Esophagus squamous epithelium (tissue), 5 donors: ENCODE measurements at places on chromosomes 2 and 18. TPM values are rescaled to one million over a fixed set of nuclear protein-coding genes. Genes with fewer than 3 reads are reported as not detected.

DCDC2C gene
- total RNA-seq = not detected

PMS1 gene
- total RNA-seq = 15.4 TPM

LRP2 gene
- not detected for total RNA-seq

ZFP36L2 gene
- 47.3 TPM for total RNA-seq

MREG gene
- total RNA-seq = 37.4 TPM

OBSL1 gene
- 20.5 TPM for total RNA-seq

TUBB8B gene
- 0.40 TPM for total RNA-seq

MYL1 gene
- not detected for total RNA-seq

- H3K27ac ChIP-seq = no peak overlapping the region
- H3K36me3 ChIP-seq = no peaks in the 10 kb centered on the region
- H3K27me3 ChIP-seq = no peaks in the 10 kb centered on the region
- H3K4me1 ChIP-seq = no peaks in the 10 kb centered on the region
- DNase-seq = no peak
Observed at GRCh38 chr2:215447673-215448081, 11.8 kb upstream of the FN1 start.

DNA sequence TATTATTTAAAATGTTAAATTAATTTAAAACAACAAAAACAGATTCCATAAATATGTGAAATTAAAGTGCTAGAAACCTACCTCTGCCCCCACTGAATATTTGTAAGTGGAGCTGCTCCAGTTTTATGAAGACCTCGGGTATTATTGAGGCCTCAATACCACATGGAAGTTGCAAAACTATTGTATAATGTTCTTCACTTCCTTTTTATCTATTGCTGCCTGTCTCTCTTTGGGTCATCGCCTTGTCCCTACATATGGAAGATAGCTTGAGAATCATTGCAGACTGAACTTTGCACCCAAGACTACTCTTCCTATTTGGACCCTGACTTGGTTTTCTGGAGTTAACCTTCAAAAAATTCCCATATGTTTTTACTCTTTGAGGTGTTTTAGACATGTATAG is 212.1 kb upstream of the NETO1 start:
- no peak for DNase-seq
- no peak overlapping the region for H3K4me3 ChIP-seq
- no peaks in the 10 kb centered on the region for H3K36me3 ChIP-seq
- H3K4me1 ChIP-seq = no peaks in the 10 kb centered on the region
- H3K27me3 ChIP-seq = no peaks in the 10 kb centered on the region

GRCh38 chr2:226489775-226490541 is 309.7 kb downstream of the IRS1 start:
- H3K36me3 ChIP-seq = no peaks in the 10 kb centered on the region
- no peak for DNase-seq
- H3K27me3 ChIP-seq = no peaks in the 10 kb centered on the region

DNA sequence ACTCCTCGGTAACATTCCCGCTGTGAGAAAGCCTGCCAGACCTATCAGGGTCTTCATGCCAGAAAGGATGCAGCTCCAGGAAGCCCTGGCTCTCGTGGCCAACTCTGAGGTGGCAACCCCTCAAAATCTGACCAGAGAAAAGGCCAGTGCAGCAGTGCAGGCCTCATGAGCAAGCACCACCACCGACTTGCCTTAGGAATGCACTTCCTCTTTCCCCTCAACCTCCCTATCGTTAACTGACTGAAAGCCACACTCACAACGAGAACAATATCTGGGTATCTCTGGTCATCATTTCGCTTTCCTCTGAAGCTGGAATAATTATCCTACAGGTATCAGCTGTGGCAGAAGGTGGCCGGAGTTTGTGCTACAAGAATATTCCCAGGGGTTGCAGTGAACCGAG is 101.4 kb upstream of the POU3F3 start:
- no peak overlapping the region for H3K27ac ChIP-seq
- no peak for DNase-seq
- H3K36me3 ChIP-seq = no peaks in the 10 kb centered on the region
- H3K4me1 ChIP-seq = no peaks in the 10 kb centered on the region
- no peaks in the 10 kb centered on the region for H3K27me3 ChIP-seq

DNA sequence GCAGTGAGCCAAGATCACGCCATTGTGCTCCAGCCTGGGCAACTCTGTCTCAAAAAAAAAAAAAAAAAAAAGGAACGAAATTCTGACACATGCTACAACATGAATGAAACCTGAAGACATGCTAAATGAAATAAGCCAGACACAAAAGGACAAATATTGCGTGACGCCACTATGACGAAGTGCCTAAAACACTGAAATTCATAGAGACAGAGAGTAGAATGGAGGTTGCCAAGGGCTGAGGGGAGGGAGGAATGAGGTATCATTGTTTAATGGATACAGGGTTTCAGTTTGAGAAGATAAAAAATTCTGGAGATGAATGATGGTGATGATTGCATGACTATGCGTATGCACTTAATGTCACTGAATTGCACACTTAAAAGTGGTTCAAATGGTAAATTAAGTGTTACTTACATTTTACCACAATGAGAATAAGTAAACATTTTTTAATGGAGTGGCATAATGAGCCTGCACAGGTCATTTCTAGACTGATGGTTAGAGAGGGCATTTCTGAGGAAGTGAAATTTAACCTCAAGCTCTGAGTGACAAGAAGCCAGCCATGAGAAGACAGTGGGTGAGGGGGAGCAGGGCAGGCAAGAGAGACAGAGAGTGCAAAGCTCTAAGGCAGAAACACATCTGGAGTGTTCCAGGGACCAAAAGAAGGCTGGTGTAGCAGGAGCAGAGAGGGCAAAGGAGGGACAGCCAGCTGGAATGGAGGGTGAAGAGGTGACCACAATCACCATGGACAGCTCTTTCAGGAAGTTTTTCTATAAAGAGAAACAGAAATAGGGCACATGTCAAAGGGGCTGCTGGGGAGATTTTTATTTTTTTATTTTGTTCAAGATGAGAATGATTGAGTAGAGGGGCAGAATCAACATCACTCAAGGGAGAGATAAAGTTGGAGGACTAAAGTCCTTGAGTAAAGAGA is 20.6 kb upstream of the EXOC6B start:
- H3K27me3 ChIP-seq = no peaks in the 10 kb centered on the region
- no peaks in the 10 kb centered on the region for H3K4me1 ChIP-seq
- H3K27ac ChIP-seq = no peak overlapping the region
- no peak for DNase-seq
- H3K4me3 ChIP-seq = no peak overlapping the region
- H3K36me3 ChIP-seq = no peaks in the 10 kb centered on the region

- no peaks in the 10 kb centered on the region for H3K36me3 ChIP-seq
- H3K4me1 ChIP-seq = peaks cover 38% of the 10 kb centered on the region
Observed at GRCh38 chr2:101729521-101730190, 32.1 kb downstream of the MAP4K4 start.

DNA sequence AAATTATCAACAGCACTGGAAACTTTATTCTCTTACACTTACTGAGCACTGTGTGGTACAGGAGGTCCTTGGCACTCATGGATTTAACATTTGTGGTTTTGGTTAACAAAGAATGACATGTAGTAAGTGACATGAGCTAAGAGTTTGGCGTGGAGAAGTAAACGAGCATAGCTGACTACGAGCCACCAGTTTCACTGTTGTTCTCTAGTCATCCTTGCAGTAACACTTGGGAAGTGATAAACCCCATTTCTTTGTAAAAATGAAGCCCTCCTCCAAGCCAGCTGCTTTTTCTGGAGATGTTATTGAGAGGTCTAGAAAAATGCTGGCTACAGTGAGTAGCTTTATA is 32.7 kb downstream of the QPCT start:
- no peaks in the 10 kb centered on the region for H3K27me3 ChIP-seq
- no peak for DNase-seq
- H3K4me1 ChIP-seq = peaks cover 16% of the 10 kb centered on the region
- no peaks in the 10 kb centered on the region for H3K36me3 ChIP-seq

DNA sequence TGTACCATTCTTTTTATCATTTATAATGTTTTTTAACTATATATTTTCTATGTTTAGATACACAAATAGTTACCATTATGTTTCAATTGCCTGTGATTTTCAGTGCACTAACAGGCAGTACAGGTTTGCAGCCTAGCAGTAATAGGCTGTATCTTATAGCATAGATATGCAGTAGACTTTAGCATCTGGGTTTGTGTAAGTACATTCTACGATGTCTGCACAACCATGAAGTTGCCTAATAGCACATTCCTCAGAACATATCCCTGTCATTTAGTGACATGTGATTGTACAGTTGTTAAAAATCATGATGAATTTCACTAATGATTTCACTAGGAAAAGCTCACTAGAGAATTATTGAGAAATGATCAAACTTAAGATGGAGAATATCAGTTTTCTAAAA is 884.6 kb downstream of the DPP10 start:
- no peaks in the 10 kb centered on the region for H3K36me3 ChIP-seq
- H3K27me3 ChIP-seq = no peaks in the 10 kb centered on the region
- H3K4me3 ChIP-seq = no peak overlapping the region
- no peaks in the 10 kb centered on the region for H3K4me1 ChIP-seq
- H3K27ac ChIP-seq = no peak overlapping the region

GRCh38 chr2:79619442-79619841 is 106.6 kb downstream of the CTNNA2 start:
- no peak overlapping the region for H3K4me3 ChIP-seq
- H3K27me3 ChIP-seq = no peaks in the 10 kb centered on the region
- no peaks in the 10 kb centered on the region for H3K4me1 ChIP-seq
- no peaks in the 10 kb centered on the region for H3K36me3 ChIP-seq

DNA sequence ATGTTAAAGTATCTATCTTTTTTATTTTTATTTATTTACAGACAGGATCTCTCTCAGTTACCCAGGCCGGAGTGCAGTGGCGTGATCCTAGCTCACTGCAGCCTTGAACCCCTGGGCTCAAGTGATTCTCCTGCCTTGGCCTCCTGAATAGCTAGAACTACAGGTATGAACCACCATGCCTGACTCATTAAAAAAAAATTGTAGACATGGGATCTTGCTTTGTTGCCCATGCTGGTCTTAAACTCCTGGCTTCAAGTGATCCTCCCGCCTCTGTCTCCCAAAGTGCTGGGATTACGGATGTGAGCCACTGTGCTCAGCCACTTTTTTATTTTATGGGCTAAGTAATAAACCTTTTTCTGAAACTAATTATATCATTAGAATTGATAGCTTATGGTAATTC is 7.1 kb downstream of the MFSD6 start:
- peak overlapping the region; percentile 76 for H3K27ac ChIP-seq
- DNase-seq = no peak
- no peaks in the 10 kb centered on the region for H3K27me3 ChIP-seq

- peaks cover 13% of the 10 kb centered on the region for H3K4me1 ChIP-seq
- no peaks in the 10 kb centered on the region for H3K27me3 ChIP-seq
- H3K27ac ChIP-seq = no peak overlapping the region
- no peak overlapping the region for H3K4me3 ChIP-seq
Observed at GRCh38 chr2:95002498-95002897, 23.0 kb upstream of the MAL start.

GRCh38 chr2:191032588-191033429 is 18.8 kb upstream of the STAT1 start:
- H3K4me1 ChIP-seq = no peaks in the 10 kb centered on the region
- H3K36me3 ChIP-seq = no peaks in the 10 kb centered on the region
- no peaks in the 10 kb centered on the region for H3K27me3 ChIP-seq
- DNase-seq = no peak
- no peak overlapping the region for H3K4me3 ChIP-seq
- H3K27ac ChIP-seq = no peak overlapping the region

DNA sequence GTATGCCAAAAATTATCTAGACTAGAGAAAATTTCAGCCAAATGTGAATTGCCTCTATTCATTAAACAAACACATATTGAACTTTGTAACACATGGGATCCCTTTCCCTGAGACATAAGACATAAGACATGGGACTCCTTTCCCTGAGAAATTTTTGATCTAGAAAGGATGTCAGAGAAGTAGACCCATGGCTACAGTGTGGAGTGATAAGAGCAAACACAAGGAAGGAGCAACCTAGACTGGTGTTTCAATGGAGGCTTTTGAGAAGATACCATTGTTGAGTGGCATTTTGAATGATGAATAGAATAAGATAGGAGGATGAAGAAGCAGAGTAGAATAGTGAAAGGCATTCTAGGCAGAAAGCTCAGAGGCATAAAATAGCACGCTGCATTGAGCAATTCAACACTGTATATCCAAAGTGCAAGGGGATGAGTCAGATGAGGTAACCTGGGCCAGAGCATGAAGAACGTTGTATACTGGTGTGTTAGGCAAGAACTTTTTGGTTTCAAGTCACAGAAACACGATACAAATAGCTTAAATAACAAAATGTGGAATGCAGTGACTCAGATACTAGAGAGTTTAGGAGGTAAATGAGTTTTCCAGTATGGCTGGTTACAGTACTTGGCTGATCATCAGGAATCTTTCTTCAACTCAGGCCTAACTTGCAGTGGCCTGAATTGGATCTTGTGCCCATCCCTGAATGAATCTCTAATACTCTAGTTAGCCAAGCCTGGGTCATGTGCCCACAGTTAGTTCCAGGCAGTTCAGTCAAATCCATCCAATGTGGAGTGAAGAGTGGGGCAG is 129.8 kb upstream of the TANK start:
- no peaks in the 10 kb centered on the region for H3K36me3 ChIP-seq
- H3K4me1 ChIP-seq = peaks cover 9% of the 10 kb centered on the region
- no peak overlapping the region for H3K4me3 ChIP-seq
- no peaks in the 10 kb centered on the region for H3K27me3 ChIP-seq

- H3K4me1 ChIP-seq = no peaks in the 10 kb centered on the region
- no peak overlapping the region for H3K27ac ChIP-seq
- no peak overlapping the region for H3K4me3 ChIP-seq
- no peaks in the 10 kb centered on the region for H3K36me3 ChIP-seq
- H3K27me3 ChIP-seq = no peaks in the 10 kb centered on the region
Observed at GRCh38 chr18:28794459-28795245, 617.7 kb upstream of the CDH2 start.
